ENCODE measurements at places on chromosomes 2 and 18. TPM values are rescaled to one million over a fixed set of nuclear protein-coding genes. Genes with fewer than 3 reads are reported as not detected.

KIF5C gene
- 9.5 TPM for total RNA-seq

DSG2 gene
- 0.83 TPM for total RNA-seq

APLF gene
- 5.6 TPM for total RNA-seq

STARD6 gene
- not detected for total RNA-seq

COL3A1 gene
- total RNA-seq: not detected

DNA sequence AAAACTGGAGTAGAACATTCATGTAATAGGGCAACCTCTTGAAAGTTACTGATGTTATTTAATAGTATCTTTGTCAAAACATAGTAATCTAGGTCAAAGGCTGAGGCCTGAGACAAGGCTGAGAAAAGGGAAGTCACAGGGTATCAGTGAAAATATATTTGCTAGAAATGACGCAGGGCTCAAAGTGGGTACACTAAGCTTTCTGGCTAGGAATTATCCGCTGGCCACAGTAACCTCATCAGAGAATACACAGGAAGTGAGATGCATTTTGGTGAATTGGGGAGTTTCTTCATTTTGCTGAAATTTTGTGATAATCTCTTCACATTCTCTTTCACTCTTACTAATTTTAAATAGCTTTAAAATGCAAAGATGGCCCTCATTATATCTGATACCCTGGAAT, 206.8 kb downstream of the OTX1 start:
- no peak for DNase-seq

TMEM247 gene
- total RNA-seq: not detected

DNA sequence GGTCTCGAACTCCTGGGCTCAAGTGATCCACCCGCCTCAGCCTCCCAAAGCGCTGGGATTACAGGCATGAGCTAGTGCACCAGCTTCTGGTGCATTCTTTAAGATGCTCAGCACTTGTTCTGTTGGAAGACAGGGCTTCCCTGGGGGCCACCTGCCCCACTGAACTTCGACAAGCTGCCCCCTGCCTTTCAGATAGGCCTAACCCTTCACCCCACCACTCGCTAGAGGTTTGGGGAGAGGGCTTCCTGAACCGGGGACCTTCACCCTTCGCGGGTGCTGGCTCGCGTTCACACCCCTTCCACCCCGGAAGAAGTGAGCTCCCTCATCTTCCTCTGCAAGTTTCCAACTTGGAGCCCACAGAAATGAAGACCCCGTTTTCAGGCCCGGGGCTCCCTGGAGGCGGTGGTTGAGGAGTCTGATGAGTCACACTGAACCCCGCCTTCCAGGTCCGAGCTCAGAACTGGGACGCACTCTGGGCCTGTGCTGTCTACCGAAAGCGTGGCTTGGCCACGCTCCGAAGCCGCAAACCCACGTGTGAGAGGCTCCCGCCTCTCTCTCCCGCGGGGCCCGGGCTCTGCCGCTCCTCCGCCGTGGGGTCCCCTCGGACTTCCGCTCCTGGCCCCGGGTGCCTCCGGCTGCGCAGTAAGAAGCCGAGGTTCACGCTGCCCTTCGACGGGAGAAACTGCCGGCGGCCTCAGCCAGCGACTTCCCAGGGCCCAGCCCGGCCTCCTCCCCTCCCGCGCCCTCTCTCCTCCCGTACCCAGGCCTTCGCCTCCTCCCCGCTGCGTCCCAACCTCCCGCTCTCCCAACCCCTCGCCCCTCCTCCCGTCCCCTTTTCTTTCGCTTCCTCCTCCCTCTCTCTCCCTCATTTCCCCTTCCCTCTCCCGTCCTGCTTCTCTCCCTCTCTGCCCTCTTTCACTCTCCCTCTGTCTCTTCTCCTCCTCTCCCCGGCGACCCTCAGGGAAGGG, 47.5 kb upstream of the SP3 start:
- peak; percentile 6 for DNase-seq

DNA sequence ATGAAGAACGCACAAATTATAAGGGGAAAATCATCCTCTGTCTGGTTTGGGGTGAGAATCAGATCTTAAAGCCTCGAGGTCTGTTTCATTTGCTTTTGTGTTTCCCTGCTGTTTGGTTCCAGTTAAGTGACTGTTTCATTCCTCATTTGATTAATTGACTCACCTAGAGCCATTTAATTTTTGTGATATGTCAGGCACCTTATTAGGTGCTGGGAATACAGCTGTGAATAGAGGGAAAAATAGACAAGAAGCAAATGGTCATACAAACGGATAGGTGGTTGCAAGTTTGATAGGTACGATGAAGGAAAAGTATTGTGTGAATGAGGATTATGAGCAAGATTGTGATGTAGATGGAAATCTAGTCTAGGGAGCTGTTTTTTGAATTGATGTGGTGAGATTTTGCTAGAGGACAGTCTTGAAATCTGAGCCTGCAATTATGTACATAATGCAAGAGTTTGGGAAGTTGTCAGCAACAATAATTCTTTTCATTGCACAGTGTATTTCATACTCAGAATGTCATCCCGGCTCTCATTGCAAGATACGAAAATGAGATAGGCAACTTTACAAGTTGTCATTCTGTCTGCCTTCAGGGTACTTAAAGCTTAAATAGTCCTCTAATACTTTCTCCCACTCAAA, 2.2 kb downstream of the ACSL3 start:
- no peak for DNase-seq

IL1R1 gene
- total RNA-seq: 0.43 TPM

SFT2D3 gene
- total RNA-seq: 6.1 TPM

MALL gene
- total RNA-seq: not detected

- no peak for DNase-seq
Measured at GRCh38 chr2:86645752-86646151, 22.1 kb upstream of the RNF103 start.

GRCh38 chr2:167966937-167967913, 280.2 kb downstream of the STK39 start:
- DNase-seq: no peak

ZNF396 gene
- not detected for total RNA-seq

DNA sequence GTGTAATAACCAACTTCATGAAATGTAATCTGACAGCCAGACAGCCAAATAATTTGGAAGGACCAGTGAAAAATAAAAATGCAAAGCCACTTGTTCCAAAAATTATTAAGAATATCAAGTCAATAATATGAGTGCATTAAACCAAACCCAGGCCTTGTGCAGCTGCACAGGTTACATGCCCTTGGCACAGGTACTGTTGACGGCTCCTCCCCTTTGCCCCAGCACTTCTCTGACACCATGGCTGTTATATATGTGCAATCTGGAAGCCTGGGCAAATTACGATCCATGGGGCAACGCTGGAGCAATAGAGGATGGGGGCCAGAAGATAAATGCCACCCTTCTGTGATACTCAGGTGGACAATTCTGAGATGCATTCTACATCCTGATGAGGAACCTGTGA, 68.9 kb downstream of the METTL4 start:
- no peak for DNase-seq

- DNase-seq: no peak
Measured at GRCh38 chr18:3804336-3804735, 354.4 kb downstream of the TGIF1 start.

DNA sequence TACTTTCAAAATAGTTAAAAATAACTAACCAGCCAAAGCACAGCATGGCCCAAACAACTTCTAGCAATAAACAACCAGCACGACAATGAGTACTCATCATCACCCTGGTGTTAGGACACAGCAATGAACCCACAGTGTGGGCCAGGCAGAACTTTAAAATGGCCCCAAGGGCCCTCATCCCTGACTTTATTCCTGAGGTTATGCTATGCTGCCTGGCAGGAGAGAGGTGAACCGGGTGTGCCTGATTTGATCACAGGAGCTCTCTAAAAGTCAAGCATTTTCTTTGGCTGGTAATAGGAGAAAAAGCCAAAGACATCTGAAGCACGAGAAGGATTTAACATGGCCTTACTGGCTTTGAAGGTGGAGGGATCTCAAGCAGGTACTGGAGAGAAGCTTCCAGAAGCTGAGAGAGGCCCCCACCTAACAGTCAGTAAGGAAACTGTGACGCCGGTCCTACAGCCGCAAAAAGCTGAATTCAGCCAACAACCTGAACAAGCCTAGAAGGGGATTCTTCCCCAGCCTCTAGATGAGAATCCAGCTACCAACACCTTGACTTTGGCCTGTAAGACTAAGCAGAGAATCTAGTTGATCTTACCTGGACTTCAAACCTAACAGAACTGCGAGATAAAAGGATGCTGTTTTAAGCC, 115.4 kb downstream of the DDX1 start:
- DNase-seq: no peak

Measured in T-cell (primary cell).